Neuronal stem cell (in vitro differentiated cells): ENCODE measurements at places on chromosomes 2 and 18.

GRCh38 chr2:239425631-239426030 lies 24.8 kb upstream of the HDAC4 start:
- no peak for DNase-seq

- no peak for DNase-seq
These were observed 31.7 kb upstream of the LINC00305 start for GRCh38 chr18:64180617-64181016.

- DNase-seq = no peak
These were observed 22.5 kb downstream of the ELMOD3 start for GRCh38 chr2:85377083-85377482.

DNA sequence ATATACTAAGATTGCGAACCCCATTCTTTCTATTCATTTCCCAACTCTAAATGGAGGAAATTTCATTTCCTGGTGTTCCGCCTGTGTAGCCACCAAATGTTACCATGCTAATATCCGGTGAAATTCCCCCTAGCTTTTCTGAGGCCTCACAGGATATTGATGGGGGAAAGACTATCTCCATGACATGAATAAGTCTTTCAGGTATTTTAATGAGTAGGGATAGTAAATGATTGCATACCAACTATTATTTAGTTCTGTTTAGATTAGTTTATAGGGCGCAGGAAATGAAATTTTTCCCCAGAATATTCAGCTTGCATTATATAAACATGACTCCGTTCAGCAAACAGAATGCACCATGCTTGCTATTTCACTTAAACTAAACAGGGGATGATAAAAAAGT lies 55.4 kb downstream of the COL5A2 start:
- no peak for DNase-seq

GRCh38 chr18:62318228-62319180 lies 6.6 kb upstream of the TNFRSF11A start:
- DNase-seq = no peak

GRCh38 chr2:107383691-107384090 lies 443.0 kb upstream of the RGPD4 start:
- DNase-seq = no peak

DNA sequence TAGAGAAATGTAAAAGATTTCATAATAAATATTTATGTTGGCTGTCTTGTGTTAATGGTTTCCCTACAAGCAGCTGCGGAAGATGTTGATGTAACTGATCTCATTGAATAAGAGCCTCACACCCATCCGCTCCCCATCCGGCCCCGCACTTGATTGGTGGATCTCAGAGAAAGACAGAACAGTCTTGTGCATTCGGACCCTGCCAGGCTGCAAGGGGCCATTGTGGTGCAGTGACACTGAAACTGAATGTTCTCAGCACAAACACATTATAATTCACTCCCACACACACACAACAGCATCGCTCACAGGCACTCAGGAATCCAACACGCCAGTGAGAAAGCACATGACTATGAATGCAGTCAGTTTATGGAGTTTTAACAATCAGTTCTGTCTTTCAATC lies 47.8 kb downstream of the PRELID3A start:
- DNase-seq = no peak

- DNase-seq = no peak
These were observed 1.5 kb downstream of the POU3F3 start for GRCh38 chr2:104855221-104856085.

DNA sequence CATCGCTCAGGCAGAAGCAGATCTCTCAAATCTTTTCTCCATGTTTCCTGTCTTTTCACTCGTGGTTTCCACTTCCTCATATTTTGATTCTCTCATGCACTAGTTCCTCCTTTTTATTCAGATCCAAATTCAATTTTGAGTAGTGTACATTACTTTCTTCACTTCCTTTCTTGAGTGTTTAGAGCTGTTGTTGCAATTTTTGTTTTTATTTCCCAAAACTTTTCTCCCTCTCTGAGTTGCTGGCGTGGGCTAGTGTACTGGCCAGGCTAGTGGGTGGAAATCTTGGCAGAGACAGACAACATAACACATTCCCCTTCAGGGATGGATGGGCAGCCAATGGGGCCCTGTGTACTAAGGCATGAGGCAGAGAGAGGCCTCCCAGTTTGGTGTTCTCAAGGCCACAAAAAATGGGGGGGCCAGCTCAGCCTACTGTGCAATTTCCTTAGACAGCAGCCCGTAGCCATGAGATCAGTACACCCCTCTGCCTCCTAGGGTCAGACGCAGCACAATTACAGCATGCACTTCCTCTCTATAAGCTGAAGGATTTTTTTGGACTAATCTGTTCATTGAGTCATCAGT lies 145.1 kb upstream of the PID1 start:
- no peak for DNase-seq

GRCh38 chr2:10487081-10487740 lies 39.1 kb upstream of the ODC1 start:
- no peak for DNase-seq

- DNase-seq = no peak
These were observed 53.1 kb downstream of the VIL1 start for GRCh38 chr2:218471982-218472381.

DNA sequence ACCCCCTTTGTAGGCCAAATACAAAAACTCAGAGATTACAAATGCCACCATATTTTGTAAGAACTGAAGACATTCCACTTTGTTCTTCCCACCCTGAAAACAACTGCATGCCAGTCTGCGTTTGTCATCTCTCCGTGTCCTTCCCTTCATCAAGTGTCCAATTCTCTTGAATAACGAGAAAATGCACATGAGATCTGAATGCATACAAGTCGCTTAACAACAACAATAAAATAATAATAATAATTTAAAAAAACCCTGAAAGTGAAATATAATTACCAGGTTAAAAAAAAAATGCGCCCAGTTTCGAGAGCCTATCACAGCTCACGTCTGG lies 2.0 kb upstream of the SETBP1 start:
- DNase-seq = no peak
